ENCODE measurements at places on chromosomes 6 and 20.

DNA sequence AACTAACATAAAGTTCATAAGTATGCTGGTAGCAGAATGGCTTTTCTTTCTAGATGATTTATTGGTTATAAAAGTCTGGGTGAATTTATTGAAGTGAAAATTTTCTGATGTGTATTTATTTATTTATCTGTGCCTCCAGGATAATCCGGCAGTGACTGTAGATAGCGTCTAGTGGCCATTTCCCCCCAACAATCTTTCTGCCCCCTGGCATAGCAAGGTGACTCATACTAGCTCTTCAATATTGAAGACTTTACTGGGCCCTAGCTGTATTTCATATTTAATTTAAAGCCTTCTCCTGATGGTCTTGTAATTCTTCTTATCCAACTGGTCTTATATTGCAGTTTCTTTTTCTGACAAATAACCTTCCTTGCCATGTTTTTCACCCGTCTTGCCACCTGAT lies 154.1 kb upstream of the SGK1 start:
- no peak for DNase-seq

DNA sequence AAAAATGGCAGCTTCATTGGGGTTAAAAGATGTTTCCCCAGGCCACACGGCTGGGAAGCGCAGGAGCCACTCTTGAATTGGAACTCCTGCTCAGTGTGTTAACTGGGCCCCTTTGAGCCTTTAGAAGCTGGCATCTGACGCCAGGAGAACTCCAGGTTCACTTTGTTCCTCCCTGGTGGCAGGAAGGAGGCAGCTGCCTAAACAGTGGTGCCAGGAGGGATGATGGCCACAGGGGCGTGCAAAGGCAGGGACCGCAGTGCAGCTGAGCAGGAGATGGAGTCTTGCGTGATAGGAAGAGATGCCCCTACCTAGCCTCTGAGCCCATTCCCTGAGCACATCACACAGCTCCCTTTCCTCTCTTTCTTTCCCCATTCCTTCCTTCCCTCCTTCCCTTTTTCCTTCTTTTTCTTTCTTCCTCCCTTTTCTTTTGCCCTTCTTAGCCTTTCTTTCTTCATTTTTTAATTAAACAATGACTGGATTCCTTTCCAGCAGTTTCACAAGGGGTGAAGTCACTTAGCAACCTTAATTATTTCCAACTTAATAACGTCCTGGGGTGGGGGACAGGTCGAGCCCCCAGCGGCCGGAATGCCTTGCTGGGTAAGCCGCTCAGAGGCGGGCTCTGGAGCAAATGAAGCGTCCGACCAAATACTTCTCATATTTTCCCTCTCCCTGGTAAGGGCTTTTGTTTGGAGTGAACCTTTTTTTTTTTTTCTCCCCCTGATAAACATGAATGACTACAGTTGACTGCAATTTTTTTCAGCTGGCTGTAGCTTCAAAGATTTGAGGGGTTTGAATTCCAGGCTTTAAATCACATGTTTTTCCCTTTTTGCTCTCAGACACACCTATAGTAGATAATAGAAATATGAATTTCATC lies 20.8 kb upstream of the BMP7 start:
- peak; percentile 17 for DNase-seq

GRCh38 chr20:35699127-35699956 lies at the start of the genes NFS1 and ROMO1:
Gene NFS1, minus strand, starts transcription at chr20:35699352. Its CDS starts 64 bp downstream, at chr20:35699288.
Gene ROMO1, plus strand, starts transcription at chr20:35699405. Its CDS starts 228 bp downstream, at chr20:35699633.
- peak; percentile 78 for DNase-seq

DNA sequence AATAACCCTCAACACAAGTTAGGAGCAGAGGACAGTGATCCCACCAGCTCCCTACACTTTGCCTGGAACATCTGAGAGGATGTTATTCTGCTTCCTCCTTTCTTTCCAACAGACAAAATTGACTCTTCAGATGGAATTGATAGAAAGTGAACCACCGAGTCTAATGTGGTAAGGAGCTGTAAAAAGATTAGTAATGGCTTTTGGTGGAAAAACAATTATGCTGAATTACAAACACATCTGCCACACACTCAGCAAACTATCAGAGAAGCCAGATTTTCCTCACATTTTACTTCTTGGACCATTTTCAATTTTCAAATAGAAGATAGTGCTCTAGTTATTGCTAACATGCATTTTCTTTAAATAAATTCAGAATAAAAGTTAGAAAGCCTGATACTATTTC lies 171.8 kb upstream of the COL21A1 start:
- DNase-seq = no peak

DNA sequence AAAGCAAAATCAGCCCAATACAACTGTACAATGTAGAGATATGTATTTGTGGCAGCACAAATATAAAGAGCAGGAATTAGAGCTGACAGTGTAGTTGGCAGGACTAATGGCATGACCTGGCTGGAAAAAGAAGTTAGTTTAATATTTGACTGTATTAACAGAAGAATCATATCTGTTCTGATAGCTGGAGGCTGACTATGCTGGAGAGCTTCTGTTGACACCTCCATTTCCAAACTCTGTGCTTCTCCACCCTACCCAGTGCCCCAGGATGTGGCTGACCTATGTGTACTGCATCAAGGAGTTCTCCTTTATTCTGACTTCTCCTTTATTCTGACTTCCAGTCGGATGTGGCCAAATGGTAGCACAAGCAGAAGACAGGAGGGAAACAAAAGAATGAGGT lies 299.3 kb downstream of the PKHD1 start:
- no peak for DNase-seq

DNA sequence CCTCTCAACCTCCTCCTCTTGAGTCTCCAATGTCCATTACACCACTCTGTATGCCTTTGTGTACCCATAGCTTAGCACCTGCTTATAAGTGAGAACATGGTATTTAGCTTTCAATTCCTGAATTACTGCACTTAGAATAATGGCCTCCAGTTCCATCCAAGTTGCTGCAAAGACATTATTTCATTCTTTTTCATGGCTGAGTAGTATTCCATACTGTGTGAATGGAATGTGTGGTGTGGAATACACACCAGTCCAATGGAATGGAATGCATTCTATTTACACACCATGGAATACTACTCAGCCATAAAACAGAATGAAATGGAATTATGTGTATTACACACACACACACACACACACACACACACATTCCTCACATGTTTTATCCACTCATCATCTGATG lies 116.1 kb downstream of the BACH2 start:
- DNase-seq = no peak

DNA sequence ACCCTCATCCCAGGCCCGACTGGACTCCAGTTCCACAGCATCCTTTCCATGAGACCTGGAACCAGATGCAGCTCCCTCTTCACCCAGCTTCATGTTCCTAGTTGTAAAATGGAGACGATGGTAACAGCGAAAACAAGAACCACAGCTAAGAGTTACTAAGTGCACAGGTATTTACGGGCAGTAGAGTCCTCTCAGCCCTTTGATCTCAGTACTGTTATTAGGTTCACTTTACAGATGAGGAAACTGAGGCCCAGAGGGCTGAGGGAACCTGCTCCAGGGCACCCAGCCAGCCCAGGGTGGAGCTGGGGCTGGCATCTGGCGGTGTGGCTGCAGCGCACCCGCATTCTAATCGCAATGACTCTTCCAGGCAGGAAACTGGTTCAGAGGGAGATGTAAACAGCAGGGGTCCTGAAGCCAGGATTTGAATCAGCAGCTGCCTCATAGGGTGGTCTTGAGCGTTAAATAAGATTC lies 858 bp downstream of the BCAS1 start:
- peak; percentile 12 for DNase-seq

DNA sequence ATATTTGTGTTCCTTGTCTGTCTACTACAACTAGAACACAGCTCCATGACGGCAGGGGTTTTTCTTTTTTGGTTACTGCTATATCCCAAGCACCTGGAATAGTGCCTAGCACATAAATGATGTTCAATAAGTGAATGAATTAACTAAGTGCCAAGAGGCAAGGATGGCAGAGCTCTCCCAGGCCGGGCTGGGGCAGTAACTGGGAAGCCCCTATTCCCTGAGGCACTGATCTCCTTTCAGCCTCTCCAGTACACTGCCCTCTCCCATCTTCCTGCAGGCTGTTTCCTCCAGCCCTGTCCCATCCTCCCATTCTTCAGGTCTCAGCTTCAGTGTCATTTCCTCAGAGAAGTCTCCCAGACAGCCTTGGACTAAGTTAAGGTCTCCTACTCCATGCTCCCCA lies 29.0 kb upstream of the SPDEF start:
- DNase-seq = no peak

DNA sequence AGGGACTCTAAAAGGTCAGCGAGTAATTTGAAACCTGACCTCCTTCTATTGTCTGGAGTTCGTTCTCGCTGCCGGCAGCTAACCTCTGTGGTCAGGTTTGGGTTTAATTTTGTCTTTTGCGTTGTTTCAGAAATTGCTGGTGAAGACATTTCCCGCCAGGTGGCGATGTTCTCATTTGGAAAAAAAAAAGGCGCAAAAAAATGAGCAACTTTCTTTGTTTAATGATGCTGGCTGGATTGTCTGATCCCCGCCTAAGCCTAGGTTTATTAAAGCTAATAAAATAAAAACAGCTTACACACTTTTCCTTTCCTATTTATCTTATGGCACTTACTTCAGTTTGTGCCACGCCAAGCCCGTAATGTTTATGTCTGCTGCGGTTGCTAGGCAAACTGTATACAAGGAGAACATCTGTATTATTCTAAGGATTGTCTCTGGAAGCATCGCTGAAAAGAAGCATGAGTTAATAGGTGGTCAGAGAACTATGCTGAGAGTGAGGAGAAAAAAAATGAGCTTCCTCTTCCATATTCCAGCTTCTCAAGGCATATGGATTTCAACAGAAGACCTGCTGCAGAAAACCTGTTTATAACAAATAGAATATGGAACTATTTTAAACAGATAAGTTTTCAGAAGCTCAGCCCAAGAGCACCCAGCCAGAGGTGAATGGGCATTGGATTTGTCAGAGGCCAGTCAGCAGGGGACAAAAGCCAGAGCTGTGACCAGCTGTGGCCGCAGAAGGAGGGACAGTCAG lies 205.7 kb downstream of the DOK5 start:
- peak; percentile 51 for DNase-seq

GRCh38 chr6:28589957-28590349 lies 64.3 kb downstream of the GPX5 start:
- DNase-seq = no peak

- DNase-seq = no peak
These were observed 28.7 kb upstream of the PHACTR3 start for GRCh38 chr20:59575653-59576052.

GRCh38 chr6:26249707-26249956 lies 115.4 kb upstream of the BTN3A2 start:
- no peak for DNase-seq

DNA sequence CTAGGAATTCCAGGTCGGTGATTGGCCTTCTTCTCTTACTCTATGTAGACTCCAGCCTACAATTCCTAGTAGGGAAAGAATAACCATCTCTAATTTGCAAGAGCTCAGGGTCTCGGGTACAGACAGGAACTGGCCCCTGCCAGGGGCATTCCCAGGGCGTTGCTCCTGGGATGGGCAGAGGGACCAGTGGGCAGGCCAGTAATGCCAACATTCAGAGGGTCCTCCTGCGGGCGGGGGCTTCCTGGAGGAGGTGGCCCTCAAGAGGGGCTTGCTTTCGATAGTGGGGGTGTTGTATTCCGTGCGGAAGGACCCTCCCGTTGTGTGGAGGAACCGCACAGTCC lies 129.8 kb upstream of the PRND start:
- DNase-seq = no peak

DNA sequence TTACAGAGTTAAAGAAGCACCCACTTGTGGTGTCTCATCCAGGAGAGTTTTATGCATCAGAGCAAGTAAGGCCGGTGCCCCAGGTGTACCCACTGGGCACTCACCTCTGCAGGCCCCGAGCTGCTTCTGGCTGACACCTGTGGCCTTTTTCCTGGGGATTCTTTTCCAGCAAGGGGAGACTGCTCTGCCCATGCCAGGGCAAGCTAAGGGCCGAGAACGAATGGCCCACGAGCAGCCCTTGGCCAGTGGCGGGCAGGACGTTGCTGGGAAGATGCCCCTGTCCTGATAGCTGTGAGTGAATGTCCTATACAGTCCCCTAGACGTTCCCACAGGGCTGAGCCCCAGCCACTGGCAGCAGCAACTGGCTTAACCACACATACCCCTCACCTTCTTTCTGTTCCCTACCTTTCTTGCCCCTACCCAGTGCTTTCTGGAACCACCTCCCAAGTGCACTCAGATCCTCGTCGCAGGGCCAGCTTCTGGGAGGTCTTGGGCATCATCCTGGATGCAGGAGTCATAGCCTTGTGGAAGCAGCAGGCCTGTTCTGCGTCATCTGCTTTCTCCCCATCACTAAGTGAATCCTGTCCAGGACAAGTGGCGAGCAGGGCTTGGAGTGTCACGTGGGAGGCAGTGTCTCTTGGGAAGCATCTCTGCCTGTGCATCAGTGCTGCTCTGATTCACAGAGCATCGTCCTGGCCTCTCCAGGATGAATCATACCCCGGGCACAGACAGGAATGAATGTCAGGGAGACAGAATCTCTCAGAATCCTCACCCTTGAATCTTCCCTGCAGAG lies 32.5 kb downstream of the SYNDIG1 start:
- peak; percentile 19 for DNase-seq

- no peak for DNase-seq
These were observed 7.9 kb downstream of the IGF2R start for GRCh38 chr6:159976686-159977254.

DNA sequence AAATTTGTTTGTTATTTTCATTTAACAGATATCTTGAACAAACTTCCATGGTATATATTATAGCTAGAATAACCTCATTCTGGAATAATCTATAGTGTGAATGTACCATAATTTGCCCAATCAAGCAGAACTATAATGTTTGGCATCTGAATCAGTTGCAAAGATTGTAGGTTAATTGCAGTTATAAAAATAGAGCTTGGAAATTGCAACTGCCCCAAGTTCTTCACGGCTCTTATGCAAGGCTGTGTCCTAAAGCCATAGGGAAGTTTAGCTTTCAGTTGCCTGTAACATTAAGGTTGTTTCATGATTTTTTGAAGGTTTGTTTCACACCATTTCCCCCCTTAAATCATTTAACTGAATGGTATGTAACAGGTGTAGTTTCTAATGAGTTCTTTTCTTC lies 19.4 kb downstream of the NQO2 start:
- no peak for DNase-seq

DNA sequence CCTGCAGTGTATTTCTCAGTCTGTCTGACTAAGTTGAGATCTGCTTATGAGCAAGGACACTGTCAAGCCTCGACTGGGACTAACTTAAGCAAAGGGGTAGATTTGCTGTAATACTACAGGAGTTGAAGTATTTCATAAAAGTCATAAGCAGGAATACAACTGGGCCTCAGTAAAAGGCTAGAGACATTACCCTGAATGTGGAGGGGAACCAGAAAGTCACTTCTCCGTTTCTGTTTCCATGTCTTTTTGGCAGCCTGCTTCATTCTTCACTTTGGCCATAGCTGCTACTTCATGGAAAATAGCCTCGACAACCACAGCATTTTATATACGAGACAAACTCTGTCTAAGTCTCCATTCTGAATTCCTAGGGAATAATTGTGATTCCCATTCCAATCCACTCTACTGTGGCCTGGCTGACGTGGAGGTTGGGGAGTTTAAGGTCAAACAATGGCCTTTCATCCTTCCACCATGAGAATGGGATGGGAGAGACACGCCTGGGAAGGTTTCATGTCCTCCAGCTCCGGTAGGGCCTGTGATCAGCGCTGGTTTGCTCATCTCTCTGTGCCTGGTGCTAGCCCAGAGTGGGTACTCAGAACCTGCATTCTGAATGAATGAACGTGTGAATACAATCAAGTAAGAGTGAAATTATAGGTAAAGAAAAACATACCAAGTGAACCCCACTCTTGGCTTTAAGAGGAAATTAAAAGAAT lies 37.1 kb upstream of the DUSP22 start:
- no peak for DNase-seq

- DNase-seq = peak; percentile 78
These were observed 76.5 kb downstream of the GJA10 start for GRCh38 chr6:89970609-89971337.

- no peak for DNase-seq
These were observed 2.9 kb downstream of the STAU1 start for GRCh38 chr20:49185071-49185761.

- DNase-seq = no peak
These were observed 1.4 kb upstream of the SLC29A1 start for GRCh38 chr6:44221961-44222335.

All from fibroblast of lung (primary cell).